ENCODE measurements at places on chromosomes 12 and 14.
A peak's percentile ranks its signal among the peaks of the same experiment; 100 is the strongest.

GRCh38 chr12:54411391-54412241 lies 7.5 kb downstream of the ITGA5 start:
- DNase-seq = no peak

DNA sequence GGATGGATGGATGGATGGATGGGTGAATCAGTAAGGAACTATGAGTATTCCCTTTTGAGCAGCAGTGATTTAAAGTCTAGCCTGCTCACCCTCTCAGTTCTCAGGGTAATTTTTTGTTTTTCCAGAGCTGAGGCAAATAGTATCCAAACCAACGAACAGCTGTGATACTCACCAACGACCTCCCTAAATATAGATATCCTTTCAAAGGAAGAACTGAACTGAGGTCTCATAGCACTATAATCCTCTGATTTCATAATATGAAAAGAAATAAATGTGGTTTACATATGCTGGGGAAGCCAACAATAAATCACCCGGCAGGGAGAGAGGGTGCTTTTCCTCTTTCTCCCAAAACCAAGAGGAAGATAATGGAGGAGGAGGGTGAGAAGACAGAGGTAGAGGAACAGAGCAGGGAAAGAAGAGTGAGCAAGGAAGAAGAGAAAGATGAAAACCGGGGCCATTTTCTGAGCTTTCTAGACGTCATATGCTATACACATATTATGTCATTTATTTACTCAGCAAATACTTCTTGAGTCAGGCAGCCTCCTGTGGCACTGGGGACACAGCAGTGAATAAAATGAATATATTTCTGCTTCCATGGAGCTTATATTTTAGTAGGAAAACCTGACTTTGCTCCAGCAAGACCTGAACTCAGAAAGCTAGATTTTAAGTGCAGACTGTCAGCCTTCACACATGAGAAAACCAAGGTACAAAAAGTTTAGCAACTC lies 710.7 kb upstream of the TBX3 start:
- no peak for DNase-seq

DNA sequence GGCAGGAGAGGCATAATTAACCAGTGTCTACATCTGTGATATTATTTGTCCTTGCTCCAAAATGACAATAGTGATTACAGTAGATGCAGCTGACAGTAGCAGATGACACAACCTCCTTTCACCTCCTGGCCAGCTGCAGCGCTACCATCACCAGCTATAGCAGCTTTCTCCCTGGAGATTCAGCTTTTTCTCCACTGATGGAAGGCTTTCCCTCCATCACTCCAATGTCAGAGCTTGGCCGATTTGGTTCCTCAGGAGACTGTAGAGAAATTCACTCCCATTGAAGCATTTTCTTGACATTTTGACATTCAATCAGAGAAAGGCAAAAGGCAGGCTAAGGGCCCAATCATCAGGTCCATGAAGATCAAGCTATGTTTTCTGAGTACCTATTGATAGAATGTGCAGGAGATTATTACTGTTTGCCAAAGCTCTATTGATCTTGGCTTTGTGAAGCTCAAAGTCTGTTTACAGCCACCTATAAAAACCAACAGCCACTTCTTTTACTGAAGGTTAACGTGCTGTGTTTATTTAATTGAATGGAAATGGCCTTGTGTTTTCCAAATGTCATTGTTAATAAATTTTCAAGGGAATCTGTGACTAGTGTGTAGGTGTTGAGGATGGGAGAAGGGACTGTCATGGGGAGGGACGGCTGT lies 785.1 kb downstream of the DIO2 start:
- DNase-seq = no peak

GRCh38 chr12:24591079-24591626 lies 357.7 kb downstream of the BCAT1 start:
- no peak for DNase-seq

- peak; percentile 39 for DNase-seq
Measured at GRCh38 chr12:119145367-119145766, 33.4 kb upstream of the HSPB8 start.

DNA sequence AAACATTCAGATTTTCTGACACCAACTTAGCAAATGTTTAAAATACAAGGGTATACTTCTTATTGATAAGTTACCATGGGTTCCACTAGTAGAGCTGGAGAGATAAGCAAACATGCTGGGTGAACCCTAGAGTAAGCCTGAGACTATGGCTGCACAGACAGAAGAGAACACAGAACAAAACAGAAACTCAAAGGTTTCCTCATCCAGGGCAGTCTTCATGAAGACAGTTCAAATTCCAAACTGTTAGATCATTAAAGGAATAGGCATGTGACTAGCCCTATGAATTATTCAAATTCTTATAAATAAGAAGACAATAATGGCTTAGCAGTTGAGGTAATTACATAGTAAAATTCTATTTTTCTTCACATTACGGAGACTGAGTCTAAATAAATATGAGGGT lies 28.1 kb downstream of the BTBD7 start:
- DNase-seq = no peak

GRCh38 chr12:6696690-6697583 lies 3.7 kb downstream of the PIANP start:
- no peak for DNase-seq

DNA sequence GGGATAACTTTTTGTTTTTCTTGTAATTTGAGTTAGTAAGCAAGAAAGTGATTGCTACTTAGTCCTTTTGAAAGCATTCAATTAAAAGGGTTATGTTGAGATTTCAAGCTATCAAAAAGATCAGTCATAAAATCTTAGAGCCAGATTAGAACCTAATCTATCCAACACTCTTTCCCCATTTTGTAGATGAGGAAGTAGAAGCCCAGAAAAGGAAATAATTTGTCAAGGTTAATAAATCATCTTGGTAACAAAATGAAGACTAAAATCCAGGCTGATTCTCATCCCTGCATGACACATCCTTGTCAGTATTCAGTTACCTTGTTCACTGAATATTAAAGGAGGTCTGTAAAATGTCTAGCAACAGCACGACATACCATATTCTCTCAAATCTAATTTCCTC lies 26.5 kb downstream of the PPP1R13B start:
- DNase-seq = no peak

DNA sequence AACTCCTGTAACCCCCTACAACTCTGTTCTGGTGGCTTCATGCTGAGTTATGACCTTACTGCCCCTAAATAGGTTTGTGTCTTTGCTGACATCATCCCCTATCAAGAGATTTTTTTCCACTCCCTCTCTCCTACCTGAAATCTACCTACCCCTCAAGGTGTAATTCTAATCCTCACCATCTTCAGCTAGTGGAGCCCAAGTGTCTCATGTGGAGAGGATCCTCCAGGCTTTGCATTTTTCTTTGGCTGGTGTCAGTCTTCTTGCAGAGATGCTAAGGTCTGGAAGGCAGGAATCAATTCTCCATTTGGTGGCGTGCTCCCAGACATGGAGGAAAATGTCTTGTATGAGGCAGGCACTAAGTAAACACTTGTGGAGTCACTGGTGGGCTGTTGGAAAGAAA lies 74.8 kb upstream of the PRMT8 start:
- DNase-seq = no peak

DNA sequence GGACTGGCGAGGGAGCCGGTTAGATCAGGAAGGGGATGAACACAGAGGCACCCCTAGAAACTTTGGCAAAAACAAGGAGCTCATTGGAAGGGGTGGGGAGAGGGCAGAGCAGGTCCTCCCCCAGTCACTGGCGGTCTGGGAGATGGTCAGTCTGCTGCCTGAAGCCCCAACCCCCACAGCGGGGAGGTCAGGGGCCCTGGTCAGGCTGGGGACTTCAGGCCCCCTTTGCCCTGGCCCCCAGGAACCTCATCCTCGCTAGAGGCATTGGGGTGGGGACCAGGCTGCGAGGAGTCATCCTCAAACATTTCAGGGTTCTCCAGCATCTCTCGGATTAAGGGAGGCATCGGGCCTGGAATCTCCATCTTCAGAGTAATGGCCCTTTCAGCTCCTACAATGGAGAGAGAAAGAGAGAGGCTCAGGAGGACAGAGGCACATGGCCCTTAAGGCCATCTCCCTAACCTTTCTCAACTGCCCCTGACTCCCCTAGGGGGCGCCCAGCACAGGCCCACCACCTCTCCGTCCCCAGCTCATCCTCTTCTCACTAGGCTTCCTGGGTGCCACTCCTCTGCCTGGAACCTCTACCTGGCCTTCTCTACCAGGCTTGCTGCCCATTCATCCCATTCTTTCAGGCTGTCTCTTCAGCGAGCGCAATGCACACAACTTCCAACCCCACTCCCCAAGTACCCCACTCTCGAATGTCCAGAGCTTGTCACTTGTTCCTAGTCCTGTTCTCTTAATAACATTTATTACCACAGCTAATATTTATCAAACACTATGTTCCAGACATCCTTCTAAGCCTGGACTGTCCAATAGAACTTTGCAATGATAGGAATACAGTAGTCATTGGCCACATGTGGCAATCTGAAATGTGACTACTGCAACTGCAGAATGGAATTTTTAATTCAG lies 4.7 kb upstream of the ITGB7 start:
- peak; percentile 62 for DNase-seq

DNA sequence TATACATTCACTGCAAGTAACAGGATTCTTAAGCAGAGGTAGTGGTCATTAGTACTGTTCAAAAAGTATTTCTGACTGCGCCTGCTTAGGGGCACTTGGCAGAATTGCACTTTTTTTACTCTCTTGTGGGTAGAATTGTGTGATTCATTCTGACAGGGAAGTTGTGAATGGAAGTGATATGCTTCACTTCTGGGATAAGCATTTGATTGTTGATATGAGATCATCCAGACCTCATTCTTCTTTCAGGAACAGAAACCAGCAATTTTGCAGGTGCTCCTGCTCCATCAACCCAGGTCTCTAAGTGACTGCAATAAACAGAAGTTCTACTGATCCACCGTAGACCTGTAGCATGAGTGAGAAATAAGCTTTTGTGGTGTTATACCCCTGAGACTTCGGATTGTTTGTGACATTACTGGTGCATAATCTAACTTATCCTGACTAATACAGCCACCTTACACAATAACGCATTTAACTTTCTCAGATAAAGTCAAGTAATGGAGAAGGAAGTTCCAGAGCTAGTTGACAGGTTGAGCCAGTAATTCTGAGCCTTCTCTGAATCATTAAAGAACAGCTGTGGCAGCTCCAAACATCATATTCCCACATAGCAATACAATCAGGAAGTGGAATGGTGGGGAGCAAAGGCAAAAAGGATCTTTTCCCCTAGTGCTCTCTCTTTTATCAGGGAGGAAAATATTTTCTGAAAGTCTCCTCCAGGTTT lies 387.9 kb downstream of the SYT1 start:
- no peak for DNase-seq

GRCh38 chr14:44880791-44881190 lies 81.0 kb downstream of the KLHL28 start:
- DNase-seq = no peak

DNA sequence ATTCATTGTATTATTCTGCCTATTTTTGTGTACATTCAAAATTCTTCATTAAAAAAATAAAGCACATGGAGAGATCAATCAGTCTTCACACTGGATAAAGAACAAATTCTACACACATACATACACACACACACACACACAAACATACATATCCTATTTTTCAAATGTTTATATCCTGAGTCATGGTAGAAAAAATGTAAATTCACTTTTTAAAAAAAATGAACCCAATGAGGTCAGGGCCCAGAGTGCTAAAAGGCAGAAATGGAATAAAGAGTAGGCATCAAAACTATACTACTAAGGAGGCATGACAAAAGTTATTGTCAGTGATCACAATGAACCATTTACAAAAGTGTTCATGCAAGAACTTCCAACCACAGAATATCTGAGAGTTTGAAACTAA lies 17.3 kb downstream of the GALC start:
- DNase-seq = no peak

DNA sequence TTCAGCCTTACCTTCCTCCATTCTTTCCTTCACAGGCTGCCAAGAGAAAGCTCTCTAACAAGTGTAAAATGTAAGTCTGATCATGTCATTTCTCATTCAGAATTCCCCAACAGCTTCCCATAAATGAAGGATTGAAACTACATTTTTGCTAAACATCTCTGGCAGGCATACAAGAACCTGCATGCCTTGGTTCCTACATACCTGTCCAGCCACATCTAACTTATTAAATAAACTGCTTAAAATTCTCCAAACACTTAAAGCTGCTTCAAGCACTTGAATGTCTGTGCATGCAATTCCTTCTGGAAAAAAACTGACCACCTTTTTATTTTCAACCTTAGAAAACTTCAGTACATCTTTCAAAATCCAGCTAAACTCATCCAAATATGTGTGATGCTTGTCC lies 84.4 kb upstream of the DCN start:
- no peak for DNase-seq

DNA sequence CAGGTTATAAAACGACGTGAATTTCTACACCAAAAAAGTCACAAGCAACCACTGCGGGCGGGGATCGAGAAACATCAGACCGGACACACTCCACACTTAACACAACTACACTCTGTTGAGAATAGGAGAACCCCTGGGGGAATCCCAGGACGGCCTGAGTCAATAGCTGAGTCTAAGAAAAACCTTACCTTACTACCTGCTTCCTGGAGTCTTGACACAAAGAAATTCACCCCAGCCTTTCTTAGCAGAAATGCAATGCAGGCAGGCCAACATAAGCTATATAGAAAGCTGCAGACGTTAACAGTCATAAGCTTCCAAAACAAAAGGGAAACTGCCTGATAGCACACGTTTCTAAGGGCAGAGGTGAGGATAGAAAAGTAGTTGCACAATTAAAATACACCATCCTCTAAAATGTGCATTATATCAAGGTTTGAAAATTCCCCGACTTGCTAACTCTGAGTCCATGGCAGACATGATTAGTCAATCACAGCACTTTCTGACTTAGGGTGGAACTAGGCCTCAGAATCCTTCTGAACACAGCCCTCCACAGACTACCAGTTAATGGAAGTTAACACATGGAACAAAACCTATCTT lies 68.0 kb downstream of the CCDC88C start:
- no peak for DNase-seq

Measured in mesendoderm (in vitro differentiated cells).